ENCODE measurements at places on chromosomes 6 and 20. TPM values are rescaled to one million over a fixed set of nuclear protein-coding genes. Genes with fewer than 3 reads are reported as not detected.

DNA sequence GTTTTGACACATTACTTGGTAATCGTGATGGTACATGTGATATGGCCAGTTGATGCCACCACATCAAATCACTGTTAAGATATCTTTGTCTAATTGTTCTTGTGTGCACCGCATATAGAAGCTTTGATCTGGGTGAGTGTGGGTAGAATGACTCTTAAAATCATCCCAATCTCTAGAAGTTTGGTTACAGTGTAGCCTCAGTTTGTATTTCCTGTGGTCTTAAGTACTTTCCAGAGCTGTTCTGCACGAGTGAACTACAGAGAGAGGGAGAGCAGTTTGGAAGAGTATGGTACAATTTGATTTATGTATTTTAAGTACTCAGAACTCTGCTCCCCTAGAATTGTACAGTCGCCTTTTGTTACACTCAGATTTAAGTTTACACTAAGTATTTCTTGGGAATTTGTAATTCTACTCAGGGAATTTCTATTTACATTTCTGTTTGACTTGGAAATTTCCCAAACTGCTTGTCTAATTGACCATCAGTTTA lies 37.5 kb downstream of the SNX9 start:
- peak; percentile 38 for DNase-seq

Gene OXT
- total RNA-seq: not detected

DNA sequence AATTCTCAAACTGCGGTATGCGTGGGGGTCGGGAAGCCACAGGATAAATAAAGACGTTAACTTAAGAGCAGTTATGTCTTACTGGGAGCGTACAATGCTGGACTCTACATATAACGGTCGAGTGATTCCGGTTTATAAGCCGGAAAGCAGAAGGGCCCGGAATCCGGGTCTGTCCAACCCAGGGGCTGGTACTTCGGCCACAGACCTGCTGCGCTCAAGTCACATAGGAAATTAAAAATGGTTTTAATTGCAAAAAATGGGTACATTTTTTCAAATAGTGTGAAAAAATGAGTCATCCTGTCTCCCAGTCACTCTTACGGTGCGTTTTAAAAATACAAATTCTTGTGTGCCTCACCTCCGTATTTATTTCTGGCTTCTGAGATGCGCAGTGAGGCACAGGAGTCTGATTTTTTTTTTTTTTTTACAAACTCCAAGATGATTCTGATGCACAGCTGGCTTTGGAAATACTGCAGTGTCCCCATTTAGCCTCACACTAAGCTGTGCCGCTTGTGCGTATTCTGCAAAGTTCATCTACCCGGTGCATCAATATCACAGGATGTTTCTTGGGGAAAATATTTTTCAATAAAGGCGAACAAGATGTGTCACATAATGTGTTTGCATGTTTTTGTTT lies 1.0 kb downstream of the PCIF1 start:
- DNase-seq: no peak

DNA sequence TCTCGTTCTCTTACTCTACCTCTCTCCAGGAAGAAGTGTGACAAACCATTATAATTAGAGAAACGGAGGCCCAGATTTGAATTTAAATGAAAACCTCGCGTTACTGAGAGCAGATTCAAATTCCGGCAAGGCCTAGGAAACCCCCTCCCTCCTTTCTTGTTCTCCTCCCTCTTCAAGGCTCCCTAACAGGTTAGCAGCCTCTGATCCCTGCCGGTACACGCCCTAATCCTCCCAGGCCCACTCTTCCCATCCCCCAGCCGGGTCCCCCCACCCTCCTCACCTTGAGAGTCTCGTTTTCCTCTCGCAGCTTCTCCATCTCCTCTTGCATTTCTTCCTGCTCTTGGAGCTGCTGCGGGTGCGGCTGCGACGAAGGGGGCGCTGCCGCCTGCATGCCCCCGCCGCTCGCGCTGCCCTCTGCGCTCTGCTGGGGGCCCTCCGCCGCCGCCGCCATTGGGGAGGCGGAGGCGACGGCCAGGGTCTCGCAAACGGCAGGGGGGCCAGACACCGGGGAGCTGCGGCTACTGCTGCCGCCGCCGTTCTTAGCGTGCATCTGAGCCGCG lies 3.8 kb downstream of the MTCL3 start:
- no peak for DNase-seq

Gene GLP1R
- total RNA-seq: not detected

DNA sequence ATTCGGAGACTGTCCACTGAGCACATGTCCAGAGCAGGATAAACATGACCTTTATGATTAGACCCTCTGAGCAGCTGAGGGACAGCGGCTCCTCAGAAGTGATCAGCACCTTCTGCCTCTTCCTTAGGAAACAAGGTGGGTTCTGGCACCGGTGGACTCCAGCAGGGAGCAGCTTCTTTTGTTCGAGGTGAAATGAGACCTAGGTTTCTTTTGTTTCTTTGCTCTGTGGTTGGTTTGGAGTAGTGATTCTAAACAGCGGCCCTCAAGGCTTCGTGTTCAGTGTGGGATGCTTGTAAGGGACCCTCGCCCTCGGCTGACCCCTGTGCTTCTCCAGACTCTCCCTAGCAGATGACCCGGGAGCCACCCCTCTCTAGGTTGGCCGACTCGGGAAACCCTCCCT lies 14.6 kb upstream of the FRMD1 start:
- no peak for DNase-seq

DNA sequence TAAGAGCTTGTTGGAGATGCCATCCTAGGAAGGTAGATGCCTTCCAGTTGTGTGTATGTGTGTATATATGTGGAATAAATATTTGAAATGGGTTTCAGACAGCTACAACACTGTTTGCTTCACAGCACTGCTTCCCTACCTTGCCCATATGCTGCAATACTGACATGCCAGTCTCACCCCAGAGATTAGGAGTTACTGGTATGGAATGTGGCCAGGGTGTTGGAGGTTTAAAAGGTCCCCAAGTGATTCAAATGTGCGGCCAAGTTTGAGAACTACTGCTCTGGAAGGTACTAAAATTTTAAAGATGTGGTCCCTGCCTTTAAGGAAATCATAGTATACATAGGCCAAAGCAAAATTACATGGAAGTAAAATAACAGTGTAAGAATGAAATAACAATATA lies 39.5 kb downstream of the BCKDHB start:
- DNase-seq: no peak

DNA sequence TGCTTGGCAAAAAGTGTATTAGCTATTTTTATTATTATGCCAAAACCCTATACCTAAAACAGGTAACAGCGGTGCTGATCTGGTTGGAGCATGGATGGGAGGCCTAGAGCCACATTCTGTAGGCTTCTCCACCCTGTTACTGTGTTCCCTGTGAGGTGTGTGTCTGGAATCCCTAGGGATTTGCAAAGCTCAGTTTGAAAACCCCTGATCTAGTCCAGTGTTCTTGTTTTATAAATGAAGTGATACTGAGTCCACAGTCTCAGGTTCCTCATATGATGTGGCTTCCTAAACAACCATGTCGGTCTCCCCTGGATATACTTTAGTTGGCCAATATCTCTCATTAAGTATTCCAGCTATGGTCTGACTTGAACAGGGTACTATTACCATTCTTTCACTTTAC lies 16.3 kb downstream of the ACSS2 start:
- no peak for DNase-seq

DNA sequence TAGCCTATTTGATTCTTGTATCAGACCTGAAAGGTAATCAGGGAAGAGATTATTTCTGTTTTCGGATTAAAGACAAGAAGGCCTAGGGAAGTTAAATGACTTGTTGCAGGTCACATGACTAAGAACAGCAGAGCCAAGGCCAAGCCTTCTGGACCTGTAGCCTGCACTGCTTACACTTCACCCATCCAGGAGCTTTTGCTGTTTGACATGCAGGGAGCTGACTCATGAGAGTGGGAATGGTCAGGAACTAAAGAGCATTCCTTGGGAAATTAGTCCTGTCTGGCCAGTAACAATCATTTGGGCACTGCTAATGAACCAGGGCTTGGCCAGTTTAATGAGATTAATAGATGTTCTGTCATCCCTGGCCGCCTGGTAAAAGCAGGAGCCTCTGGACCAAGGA lies 46.8 kb downstream of the EIF2S2 start:
- peak; percentile 93 for DNase-seq

Gene TSBP1
- not detected for total RNA-seq

DNA sequence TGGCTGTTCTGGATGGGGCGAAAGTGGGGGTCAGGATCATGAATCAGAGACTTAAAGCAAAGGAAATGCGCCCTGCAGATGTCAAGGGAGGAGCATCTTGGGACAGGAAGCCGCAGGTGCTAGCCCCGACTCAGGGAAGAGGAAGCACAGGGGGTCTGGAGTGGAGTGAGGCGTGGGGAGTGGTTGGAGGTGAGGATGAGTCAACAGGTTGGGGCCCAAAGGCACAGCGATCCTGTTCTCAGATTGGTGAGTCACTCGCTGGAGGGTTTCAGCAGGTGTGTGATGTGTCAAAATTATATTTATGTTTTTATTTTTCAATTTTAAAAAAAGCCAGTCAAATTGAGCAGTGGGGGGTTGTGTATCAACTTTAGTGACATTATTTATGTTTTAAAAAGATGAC lies 19.0 kb downstream of the PACSIN1 start:
- peak; percentile 59 for DNase-seq

- DNase-seq: no peak
These were observed 26.5 kb upstream of the ZBTB22 start for GRCh38 chr6:33343953-33344611.

Gene DUSP15
- total RNA-seq: 3.2 TPM

Gene VSTM2L
- total RNA-seq: 1.0 TPM

GRCh38 chr6:169170583-169170955 lies 83.1 kb downstream of the THBS2 start:
- no peak for DNase-seq

DNA sequence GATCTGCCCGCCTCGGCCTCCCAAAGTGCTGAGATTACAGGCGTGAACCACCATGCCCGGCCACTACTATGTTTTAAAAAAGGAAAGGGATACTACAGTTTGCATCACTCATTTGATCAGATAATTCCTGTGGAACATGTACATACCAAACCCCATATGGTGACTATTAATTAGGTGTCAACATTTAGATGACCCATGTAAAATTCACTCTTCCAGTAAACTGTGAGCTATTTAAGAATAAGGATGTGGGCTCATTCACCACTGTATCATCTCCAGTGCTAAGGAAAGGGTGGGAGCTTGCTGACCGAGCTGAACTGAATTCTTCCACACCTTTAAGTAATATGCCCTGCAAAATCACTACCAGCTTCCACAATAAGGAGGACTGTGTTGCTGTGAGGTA lies 127.5 kb downstream of the BTBD9 start:
- no peak for DNase-seq

Gene COL21A1
- total RNA-seq: 41.5 TPM

Gene NRSN1
- not detected for total RNA-seq

GRCh38 chr6:93433592-93433991 lies 14.2 kb upstream of the EPHA7 start:
- no peak for DNase-seq

- no peak for DNase-seq
These were observed 3.9 kb downstream of the RAB22A start for GRCh38 chr20:58313396-58313795.

DNA sequence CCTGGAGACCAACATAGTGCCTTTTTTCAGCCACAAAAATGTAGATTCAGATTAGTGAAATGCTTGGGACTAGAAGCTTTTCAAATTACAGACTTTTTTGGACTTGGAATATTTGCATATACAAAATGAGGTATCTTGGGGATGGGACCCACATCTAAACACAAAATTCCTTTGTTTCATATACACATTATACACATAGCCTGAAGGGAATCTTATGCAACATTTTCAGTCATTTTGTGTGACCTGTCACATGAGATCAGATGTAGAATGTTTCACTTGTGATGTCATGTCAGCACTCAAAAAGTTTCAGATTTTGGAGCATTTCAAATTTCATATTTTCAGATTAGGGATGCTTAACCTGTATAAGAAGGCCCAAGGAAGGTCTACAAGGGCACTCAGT lies 44.5 kb upstream of the ALDH8A1 start:
- DNase-seq: no peak

DNA sequence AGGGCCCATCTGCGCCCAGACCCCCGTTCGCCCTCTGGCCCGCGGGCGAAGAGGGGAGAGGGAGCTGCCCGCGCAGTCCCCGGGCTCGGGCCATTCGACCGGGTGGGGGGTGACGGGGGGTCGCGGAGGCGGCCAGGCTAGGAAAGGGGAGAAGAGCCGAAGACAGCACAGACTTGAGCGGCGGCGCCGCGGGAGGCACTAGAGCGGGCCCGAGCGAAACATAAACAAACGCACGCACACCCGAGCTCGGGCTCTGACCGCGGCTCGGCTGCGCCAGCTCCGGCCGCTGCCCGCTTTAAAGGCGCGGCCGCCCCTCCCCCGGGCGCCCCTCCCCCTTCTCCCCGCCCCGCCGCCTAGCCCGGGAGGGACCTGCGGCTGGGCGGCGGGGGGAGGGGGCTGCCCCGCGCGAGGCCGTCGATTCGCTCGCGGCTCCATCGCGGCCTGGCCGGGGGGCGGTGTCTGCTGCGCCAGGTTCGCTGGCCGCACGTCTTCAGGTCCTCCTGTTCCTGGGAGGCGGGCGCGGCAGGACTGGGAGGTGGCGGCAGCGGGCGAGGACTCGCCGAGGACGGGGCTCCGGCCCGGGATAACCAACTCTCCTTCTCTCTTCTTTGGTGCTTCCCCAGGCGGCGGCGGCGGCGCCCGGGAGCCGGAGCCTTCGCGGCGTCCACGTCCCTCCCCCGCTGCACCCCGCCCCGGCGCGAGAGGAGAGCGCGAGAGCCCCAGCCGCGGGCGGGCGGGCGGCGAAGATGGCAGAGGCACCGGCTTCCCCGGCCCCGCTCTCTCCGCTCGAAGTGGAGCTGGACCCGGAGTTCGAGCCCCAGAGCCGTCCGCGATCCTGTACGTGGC lies at the start of gene FOXO3:
Gene FOXO3 (plus strand): TSS at position 455 of the 846 bp plus-strand sequence. CDS start 292 bp downstream, at position 747.
- DNase-seq: peak; percentile 91

GRCh38 chr20:55054453-55054852 lies 579.1 kb downstream of the DOK5 start:
- DNase-seq: peak; percentile 63

GRCh38 chr20:45833883-45834796 lies 541 bp downstream of the SNX21 start:
- peak; percentile 73 for DNase-seq

GRCh38 chr6:40848038-40848437 lies 191.0 kb downstream of the UNC5CL start:
- DNase-seq: peak; percentile 18

DNA sequence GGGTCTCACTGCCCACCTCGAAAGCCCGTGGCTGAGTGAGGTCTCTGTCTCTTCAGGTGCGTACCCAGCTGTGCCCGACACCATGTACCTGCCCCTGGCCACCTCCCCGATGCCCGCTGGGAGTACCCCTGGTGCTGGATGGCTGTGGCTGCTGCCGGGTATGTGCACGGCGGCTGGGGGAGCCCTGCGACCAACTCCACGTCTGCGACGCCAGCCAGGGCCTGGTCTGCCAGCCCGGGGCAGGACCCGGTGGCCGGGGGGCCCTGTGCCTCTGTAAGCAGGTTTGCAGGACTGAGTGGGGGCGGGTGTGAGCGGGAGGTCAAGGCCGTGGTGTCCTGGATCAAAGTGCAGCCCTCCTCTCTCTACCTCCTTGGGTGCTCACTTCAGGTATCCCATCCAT lies 4.7 kb downstream of the CCN5 start:
- DNase-seq: no peak

DNA sequence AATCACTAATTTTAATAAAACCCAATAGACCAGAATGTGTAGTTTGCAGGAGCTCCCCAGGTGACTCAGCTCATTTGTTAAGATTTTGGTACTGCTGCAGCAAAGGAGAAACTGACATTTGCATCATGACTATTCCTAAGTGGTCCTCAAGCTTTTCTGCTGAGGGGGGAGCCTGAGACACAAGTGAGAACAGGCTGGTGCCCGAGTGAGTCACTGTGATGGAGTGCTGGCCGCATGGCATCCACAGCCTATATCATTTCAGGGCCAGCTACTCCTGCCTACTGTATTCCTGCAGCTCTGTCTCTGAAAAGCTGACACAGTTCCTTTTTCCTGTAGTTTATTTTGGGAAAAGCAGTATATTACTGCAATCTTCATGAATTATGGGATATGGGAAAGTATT lies 113.7 kb upstream of the ENPP5 start:
- no peak for DNase-seq

Gene MRAP2
- 0.12 TPM for total RNA-seq

Measured in M059J (cell line).